Activated CD4-positive, alpha-beta T cell treated with anti-CD3 and anti-CD28 coated beads, Interleukin-2, amount 10 ng/mL, durations not matched to agents 7 days and 5 days (primary cell): ENCODE measurements at places on chromosomes 4 and X.

GRCh38 chr4:159238631-159239030 is 135.8 kb downstream of the RAPGEF2 start:
- DNase-seq, result no peak

DNA sequence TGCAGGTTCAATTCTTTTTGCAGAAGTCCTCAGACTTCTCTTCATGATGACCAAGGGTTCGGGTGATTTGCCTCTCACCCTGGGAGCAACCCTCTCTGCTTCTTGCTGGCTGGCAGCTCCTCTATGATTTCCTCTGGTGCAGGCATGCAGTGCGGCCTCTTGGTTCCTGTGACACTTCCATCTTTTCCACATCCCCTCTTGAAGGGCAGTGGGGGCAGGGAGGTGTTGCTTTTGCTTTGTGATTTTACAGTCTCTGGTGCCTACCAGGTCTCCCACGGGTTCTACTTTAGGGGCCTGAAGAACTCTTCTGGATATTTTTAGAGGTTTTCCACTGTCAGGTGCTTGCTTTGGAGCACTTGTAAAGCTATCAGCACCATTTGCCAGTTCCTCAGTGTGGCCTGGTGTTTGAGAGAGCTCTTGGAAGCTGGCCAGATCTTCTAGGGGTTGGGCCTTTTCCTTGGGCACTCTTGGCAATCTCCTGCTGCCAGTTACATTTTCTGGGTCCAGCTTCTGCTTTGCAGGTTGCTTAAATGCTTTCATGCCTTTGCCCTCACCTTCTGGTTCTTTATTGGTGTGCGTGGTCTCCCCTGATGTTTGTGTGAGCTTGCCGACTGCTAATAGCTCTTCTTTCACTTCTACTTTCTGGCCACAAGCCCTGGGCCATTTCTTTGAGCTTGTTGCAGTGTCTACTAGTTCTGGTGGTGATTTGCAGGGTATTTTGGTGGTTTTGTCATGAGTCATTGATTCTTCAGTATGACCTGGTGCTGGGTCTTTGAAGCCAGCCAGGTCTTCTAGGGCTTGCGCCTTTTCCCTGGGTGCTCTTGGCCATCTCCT is 11.5 kb upstream of the CHST7 start:
- DNase-seq, result no peak

DNA sequence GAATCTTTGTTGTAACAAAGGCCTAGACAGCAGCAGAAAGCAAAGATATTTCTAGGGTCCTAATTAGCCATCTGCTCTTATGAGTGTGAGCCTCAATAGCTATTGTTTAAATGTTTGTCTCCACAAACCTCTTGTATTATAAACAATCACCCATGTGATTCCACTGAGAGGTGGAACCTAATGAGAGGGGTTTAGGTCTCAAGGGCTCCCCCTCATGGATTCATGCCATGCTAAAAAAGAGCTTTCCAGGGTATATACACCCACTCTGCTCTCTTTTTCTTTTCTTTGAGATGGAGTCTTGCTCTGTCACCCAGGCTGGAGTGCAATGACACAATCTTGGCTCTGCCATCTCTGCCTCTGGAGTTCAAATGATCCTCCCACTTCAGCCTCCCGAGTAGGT is 42.1 kb downstream of the TRIM61 start:
- DNase-seq, result no peak

- no peak for DNase-seq
Measured at GRCh38 chr4:15416357-15417232, 11.2 kb upstream of the C1QTNF7 start.

GRCh38 chr4:123495530-123495929 is 98.9 kb downstream of the SPRY1 start:
- DNase-seq, result no peak

GRCh38 chr4:97028785-97029184 is 1114.5 kb downstream of the STPG2 start:
- no peak for DNase-seq

GRCh38 chrX:7390441-7390840 is 242.5 kb upstream of the PUDP start:
- no peak for DNase-seq

- DNase-seq, result no peak
Measured at GRCh38 chr4:962231-963208, 10.8 kb downstream of the DGKQ start.

DNA sequence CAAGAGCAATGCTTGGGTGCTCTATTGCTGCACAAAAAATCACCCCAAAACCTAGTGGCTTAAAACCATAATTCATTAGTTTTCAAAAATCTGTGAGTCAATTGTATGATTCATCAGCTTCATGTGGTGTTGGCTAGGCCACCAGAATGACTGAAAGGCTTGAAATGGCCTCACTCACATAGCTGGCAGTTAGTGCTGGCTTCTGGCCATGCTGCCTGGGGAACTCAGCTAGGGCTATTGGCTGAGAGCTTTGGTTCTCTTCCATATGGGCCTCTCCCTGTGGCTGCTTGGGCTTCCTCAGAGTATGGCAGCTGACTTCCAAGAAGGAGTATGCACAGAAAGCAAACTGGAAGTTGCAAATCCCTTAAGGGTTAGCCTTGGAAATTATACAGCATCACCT is 3.1 kb upstream of the MTMR1 start:
- DNase-seq, result no peak

DNA sequence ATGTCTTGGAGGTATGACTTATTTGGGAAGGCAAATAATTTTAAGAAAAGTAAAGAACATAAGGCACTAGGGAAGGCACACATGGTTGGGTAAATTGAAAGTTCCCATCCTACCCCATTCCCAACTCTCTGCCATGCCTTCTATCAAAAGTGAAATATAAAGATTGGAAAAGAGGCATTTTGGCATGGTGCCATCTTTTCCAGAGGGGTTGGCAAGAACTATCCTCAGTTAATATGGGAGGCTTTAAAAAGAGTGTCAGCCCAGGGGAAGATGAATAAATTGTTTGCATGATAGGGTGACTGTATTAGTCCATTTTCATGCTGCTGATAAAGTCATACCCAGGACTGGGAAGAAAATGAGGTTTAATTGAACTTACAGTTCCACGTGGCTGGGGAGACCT is 150.8 kb upstream of the BOD1L1 start:
- DNase-seq, result no peak

DNA sequence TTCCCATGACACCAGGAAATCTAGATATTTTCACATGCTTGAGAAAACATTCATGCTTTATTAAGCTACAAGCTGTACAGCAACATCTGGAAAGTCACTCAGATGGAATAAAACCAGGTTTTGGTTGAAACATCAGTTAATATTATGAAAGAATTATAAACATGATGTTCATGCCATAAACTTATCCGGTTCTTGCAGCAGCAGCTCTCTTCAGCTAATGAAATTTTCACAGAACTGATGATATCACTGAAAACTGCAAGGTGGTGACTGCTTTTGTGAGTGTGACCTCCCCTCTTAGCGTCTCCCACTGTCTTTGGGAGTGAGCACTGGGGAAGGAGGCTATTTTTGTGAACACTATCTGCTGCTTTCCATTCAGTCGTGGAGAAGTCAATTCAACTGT is 56.9 kb downstream of the ARHGAP10 start:
- no peak for DNase-seq

DNA sequence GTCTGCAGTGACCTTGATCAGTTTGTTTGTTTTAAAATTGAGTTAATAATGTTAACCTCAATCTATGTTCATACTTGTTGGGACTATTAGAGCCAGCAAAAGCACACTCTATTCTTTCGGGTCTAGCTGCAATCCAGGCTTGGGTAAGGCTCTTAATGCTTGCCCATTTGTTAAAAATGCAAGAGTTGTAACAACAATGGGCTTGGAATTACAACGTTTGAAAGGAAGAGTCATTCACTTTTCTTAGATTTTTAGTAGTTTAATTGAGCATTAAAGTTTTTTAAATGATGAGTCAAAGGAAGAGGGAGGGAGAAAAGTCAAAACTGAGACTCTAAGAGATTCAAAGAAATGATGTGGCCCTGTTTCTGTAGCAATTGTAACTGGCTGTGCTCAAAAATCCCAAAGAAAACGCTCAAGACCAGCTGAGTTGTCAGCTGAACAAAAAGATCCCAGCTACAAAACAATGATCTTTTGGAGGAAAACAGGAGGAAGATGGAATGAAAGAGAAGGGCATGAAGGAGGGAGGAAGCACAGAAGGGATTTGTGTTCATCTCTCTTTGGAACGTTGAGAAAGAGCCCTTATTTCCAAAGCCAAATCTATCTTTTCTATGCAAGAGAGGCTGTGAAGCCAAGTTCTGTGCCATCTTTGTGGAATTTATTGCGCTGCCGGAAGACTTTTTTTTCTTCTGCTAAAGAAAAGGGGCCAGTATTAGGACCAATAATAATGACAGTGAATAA is 5.5 kb downstream of the SCD5 start:
- no peak for DNase-seq

DNA sequence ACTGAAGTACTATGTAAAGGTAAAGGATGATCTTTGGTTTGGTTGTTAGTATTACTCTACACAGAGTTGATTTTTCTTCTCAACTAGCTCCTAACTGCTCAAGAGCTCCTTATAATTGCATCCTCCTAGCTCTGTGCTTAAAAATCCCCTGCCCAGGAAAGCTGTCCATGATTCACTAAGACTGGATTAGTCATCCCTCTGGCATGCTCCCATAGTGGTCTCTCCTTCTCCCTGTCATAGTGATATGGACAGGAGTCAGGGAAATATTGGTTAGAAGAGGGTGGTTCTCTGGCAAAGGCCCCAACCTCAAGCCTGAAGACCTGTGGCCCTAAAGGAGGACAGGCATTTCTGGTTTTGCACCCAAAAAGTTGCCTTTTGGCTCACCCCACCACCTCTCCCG is 242.3 kb upstream of the KCNIP4 start:
- DNase-seq, result no peak

GRCh38 chrX:16196829-16197228 is 29.5 kb downstream of the MAGEB17 start:
- DNase-seq, result no peak

DNA sequence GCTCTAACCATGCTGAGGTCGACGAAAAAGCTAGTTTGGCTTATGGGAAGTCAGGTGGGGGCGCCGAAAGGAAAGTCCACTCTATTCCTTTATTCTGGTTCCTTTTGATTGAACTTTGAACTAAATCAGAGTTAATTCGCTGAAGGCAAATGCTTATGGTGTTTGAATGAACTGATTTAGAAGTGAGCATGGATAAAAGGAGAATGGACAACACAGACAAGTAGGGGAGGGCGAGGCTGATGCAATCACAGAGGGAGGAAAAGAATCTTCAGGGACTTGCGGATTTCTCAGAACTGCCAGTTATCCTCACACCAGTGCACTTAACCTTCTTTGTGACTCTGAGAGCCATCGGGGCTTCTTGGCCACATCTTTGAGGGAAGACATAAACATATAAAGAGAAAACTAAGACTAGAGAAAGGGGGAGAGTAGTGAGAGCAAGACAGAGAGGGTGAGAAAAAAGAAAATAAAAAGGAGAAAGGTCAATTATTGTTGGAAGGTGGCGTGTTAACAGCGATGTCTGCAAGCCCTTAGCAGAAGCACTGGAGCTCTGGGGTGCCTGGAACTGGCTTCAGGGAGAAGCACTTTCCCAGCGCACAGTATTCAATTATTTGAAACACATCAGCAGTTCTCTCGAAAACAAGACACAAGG is 79.6 kb upstream of the PLAC1 start:
- no peak for DNase-seq

GRCh38 chrX:140799216-140799615 is 89.7 kb downstream of the LINC00632 start:
- DNase-seq, result no peak

- DNase-seq, result no peak
Measured at GRCh38 chr4:82906469-82906868, 5.9 kb downstream of the THAP9 start.

GRCh38 chr4:101033986-101034385 is 313.3 kb downstream of the PPP3CA start:
- DNase-seq, result no peak

- DNase-seq, result no peak
Measured at GRCh38 chr4:28082686-28083390, 1222.2 kb downstream of the STIM2 start.

DNA sequence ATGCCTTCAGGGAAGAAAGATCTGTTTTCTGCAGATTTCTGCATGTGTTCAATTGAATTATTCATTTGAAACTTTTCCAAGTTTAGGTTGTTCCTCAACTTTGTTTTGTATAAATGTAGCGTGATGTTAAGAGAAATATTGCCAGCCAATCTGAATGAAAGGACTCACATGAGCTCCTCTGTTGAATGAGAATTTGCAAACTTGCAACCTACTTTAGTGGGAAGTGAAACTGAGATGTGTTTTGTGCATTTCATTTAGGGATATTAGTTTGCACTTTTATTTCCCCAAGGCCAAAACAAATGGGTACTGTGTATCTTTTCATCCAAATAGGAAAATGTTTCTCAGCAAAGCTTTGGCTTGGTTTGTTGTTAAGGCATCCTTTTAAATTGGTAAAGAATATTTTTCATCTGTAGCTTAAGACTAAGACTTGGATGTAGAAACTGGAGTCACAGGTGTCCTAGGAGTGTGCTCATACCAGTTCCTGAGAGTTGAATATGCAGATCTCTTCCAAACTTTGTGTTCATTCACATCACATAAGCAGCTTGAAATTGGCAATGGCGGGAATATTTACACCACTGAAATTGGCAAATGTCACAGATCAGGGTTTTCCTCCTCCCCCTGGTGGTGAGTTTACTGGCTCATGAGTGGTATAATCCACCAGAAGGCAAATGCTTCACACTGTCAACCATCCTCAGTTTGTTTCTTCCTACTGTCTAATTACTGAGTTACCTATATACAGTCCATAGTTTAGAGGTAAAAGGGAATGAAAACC is 193.6 kb upstream of the BANK1 start:
- peak; percentile 40 for DNase-seq

GRCh38 chr4:16745009-16745635 is 153.3 kb downstream of the LDB2 start:
- DNase-seq, result no peak

- no peak for DNase-seq
Measured at GRCh38 chr4:8143392-8144140, 15.0 kb downstream of the ABLIM2 start.

DNA sequence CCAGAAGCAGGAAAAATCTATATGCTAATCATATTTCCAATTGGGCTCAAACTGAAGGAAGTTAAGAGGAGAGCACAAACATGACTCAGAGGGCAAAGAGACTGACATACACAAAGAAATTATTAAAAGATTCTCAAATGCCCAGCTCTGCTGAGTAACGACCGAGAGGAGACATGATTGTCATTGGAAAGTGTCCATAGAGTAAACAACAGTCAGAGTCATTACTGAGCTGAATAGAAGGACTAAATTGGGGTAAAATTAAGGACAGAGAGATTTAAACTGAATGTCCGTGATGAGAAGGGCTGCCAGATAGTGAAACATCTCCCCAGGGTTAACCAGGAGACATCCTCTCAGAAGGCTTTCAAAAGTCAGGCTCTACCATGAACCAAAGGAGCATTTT is 111.2 kb upstream of the GALNT7 start:
- DNase-seq, result no peak

DNA sequence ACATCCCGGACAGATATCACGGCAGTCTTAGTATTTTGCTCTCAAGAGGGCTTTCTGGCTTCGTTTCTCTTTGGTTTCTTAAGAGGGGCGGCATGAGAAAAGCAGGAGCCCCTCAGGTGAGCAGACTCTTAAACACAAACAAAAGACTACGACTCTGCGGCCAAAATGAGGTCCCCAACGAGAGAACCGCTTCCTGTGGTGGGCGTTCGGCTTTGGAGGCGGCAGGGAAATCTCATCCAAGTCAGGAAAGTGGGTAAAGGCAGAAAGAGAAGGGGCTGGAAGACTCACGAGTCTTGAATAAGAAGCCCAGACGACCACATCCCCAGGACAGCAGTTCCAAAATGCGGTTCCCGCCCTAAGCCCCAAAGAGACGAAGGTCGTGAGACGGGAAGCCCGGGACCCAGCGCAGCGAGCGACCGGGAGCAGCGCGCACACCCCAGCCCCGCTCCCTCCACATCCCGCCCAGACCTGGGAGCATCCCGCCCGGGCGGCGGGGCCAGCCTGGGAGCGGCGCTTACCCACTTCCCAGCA is 409 bp downstream of the UGDH start:
- DNase-seq, result no peak

GRCh38 chrX:16316331-16316730 is 149.1 kb downstream of the MAGEB17 start:
- no peak for DNase-seq
